Left renal cortex interstitium (tissue), 4 donors: ENCODE measurements at places on chromosomes 7 and 10. TPM values are rescaled to one million over a fixed set of nuclear protein-coding genes. Genes with fewer than 3 reads are reported as not detected.
A peak's percentile ranks its signal among the peaks of the same experiment; 100 is the strongest.

DNA sequence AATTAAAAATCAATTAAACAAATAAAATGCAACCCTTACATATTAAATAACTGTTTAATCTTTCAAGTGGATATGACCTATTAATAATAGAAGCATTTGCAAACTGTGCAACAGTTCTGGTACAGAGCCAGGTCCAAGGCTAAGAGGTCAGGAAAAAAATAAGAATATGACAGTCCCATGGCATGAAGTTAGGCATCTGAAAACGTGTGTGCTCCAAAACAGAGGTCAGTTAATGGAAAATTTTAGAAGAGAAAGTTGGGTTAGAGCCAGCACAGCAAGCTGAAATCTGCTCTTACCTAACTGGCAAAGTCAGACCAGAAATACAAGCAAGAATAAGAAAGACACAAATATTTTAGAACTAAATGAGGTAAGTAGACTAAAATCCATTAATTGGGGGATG lies 757.7 kb downstream of the GRM8 start:
- no peak for DNase-seq

CAMK1D gene
- polyA plus RNA-seq, result 11.1 TPM

- peak; percentile 39 for DNase-seq
Observed at GRCh38 chr7:11343818-11344413, 370.2 kb downstream of the PHF14 start.

- DNase-seq, result no peak
Observed at GRCh38 chr10:111103196-111103840, 26.5 kb downstream of the ADRA2A start.

OR2A1 gene
- 1.1 TPM for polyA plus RNA-seq

GRCh38 chr10:1648648-1649047 lies 88.7 kb downstream of the ADARB2 start:
- no peak for DNase-seq

TLX1 gene
- 0.27 TPM for polyA plus RNA-seq

DNA sequence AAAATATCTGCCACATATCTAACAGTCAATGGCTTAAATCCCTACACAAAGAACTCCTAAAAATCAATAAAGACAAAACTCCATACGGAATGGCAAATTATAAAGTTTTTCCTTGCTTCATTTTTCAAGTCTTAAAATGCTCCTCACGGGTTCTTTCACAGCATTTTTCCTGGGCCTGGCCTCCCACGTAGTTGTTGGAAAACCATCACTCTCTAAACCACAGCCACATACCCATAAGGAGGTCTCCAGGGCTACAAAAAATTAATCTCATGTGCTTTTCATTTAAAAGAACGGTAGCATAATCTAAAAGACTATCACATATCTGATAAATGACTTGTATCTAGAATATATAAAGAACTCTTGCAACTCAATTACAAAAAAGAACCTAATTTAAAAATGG lies 2.9 kb downstream of the COA1 start:
- DNase-seq, result no peak

DNA sequence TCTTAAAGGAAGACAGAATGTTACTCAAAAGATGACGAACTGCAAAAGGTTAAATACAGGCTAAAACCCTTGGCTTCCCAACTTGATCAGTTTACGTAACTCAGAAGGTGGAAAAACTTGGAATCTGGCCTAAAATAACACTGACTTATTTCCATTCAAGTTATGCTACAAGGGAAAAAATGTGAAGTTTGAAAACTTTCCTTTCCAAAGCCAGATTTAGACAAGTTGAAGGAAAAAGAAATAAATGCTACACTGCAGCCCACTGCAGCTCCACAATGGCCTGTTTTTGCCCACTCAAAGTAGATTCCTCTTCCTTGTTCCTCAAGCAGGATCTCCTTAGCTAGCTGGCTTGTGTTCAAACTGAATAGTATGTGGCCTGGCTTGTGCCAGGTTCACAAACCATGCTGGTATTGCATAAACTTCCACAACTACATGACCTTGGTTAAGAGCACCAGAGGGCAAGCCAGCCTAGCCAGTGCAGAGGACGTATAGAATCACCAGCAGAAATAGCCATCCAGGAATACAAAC lies 166.2 kb downstream of the CPEB3 start:
- DNase-seq, result no peak

GRCh38 chr10:65501259-65501658 lies 1424.6 kb upstream of the LRRTM3 start:
- no peak for DNase-seq

DNA sequence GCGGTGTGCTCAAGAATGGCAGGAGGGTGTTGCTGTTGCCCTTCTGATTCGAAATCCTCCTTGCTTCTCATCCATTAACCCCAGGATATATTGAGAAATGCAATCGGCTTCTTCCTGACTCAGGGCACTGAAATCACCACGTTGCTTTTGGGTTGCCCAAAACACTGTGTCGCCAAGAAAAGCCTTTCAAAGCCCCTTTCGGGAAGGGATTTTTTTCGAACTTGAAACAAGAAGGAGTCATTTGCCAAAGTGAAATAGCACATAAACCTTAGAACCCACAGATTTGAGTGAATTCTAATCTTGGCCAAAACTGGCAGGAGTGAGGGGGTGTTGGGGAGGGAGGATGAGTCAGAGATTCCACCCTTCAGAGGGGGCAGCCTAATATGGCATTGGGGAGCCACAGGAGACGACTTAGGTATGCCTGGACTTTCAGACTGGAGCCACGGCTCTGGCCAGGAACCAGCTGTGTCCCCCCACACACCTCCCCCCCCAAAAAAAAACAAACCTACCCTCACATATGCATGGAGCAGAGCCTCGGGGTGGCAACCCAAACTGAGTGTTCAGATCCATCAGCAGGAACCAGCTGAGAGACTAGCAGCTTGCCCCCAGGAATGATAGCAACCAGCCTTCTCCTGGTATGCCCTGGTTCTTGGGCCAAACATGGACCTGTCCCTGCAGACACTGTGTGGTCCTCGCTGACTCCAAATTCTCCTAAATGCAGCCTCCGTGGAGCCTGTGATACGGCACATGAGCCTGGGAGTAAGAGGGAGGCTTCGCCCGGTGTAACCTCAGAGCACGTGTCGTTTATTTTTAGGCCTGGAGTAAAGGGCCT lies 138.4 kb downstream of the FGFR2 start:
- DNase-seq, result no peak

FASTK gene
- 69.9 TPM for polyA plus RNA-seq

GRCh38 chr7:150982351-150982750 lies 4.2 kb upstream of the KCNH2 start:
- no peak for DNase-seq

- no peak for DNase-seq
Observed at GRCh38 chr10:74898201-74898976, 72.0 kb downstream of the KAT6B start.

- DNase-seq, result no peak
Observed at GRCh38 chr10:132962623-132963429, 20.5 kb upstream of the CFAP46 start.

- DNase-seq, result no peak
Observed at GRCh38 chr7:158186864-158187693, 400.5 kb downstream of the PTPRN2 start.

GRCh38 chr7:57204411-57204811 lies 72.2 kb upstream of the ZNF479 start:
- no peak for DNase-seq

GRCh38 chr7:20508109-20508508 lies 107.4 kb upstream of the ABCB5 start:
- no peak for DNase-seq

DNA sequence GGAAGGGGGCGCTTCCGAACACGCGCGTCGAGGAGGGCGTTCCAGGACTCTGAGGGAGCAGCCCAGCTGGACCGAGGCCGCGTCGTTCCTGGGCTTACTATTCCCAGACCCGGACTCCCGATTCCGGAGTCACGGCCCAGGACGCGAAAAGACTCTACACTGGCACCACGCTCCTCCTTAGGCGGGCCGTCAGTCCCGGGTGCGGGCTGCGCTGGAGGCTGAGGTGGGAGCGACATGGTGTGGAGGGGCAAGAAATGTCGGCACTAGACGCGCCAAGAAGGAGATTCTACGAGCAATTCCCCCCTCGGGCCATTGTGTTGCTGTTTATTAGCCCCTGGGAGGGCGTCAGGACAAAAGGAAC lies 584 bp upstream of the RUNDC3B start:
- DNase-seq, result no peak
